ENCODE measurements at places on chromosomes 5 and 9.
A peak's percentile ranks its signal among the peaks of the same experiment; 100 is the strongest.

GRCh38 chr5:34854459-34855174 is 15.7 kb downstream of the TTC23L start:
- ATAC-seq, result peak; percentile 24

DNA sequence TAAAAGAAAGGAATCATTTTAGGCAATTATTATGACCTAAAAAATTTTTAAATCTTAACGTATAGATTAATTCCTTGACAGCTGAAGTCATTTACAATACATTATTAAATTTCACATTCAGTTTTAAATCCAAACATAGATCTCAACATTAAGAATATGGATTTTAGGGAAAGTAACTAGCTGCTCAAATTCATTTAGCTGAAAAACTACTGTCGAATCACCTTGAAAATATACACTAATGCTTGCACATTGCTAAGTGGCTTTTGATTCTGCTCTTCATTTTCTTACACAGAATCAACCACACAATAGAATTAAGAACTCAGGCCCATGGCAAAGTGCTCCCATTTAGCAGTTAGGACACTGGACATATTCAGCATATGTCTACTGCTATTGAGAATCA is 454.2 kb downstream of the RAB3C start:
- ATAC-seq, result no peak

GRCh38 chr9:18297056-18297841 is 176.7 kb upstream of the ADAMTSL1 start:
- no peak for ATAC-seq

GRCh38 chr5:66713998-66714397 is 117.8 kb downstream of the MAST4 start:
- no peak for ATAC-seq

DNA sequence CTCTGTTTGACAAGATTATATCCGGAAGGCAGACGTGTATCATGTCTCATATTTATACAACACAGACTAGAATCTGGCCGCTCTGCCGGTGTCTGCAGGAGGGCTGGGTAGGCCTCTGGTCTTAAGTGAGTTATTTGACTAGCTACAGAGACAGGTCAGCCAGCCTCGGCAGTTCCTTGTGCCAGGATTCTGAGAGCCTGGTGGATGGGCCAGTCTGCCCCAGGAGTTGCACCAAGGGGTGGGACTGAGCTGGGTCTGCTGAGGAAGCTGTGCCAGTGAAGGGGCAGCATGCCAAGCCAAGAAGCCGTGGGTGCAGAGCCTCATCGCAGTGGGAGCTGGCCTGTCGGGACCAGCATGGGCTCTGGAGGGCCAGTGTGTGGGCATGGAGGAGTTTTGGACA is 7.1 kb downstream of the SNX18 start:
- ATAC-seq, result no peak

DNA sequence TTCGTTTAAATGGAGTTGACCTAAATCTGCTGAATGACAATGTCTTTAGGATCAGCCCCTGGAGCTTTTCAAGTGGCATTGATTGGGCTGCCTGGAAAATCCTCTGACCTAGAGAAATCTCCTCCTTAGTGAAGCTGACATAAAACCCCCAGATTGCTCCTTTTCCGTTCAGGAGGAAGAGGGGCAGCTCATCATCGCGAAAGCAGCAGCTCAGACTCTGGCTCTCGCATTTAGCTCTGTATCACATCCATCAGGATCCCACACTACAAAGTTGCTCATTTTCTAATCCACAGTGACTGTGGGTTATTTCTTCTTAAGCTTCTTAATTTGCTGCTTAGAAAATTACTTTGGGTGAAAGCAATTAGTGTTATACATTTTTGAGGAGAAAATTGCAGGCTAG is 373.7 kb downstream of the ENC1 start:
- ATAC-seq, result no peak
